ENCODE measurements at places on chromosomes 5 and 9.

DNA sequence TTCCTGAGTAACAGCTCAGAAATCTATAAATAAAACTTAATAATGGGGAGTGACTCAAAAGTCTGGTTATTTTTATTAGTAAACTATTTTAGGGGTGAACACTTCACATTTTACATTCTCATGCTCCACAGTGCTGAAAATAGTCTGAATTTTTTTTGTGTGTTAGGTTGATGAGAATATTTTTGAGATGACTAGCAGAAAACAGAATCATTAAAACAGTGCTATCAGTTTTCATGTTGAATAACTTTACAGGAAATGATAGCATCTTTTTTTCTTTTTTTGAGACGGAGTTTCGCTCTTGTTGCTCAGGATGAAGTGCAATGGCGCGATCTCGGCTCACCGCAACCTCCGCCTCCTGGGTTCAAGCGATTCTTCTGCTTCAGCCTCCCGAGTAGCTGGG lies 60.3 kb downstream of the TMC1 start:
- DNase-seq: no peak

- no peak for DNase-seq
Observed at GRCh38 chr5:169128679-169129078, 172.3 kb downstream of the SLIT3 start.

DNA sequence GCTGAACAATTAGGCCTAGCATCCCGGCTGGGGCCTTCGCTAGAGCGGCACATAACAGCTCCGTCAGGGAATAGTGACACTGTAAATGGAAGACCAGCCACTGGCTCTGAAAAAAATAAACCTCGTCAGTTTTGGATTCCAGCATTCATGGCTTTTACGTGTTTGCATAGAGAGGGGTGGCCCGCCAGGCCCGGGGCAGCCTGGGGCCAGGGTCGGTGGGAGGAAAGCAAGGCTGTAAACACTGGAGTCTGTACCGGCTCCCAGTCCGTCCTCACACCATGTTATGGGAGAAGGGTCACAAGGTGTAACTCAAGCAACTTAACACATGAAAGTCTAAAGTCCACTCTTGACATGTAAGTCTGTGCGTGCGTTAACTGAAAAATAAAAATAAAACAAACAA lies 11.2 kb downstream of the CCNI2 start:
- DNase-seq: no peak

GRCh38 chr5:153926201-153926600 lies 112.5 kb downstream of the FAM114A2 start:
- no peak for DNase-seq

- no peak for DNase-seq
Observed at GRCh38 chr5:14155075-14155474, 11.9 kb downstream of the TRIO start.

GRCh38 chr5:29702875-29703274 lies 1490.6 kb upstream of the CDH6 start:
- no peak for DNase-seq

All from cortex of kidney (tissue), 1 donor.